ENCODE measurements at places on chromosomes 3 and 15. TPM values are rescaled to one million over a fixed set of nuclear protein-coding genes. Genes with fewer than 3 reads are reported as not detected.

Gene SIDT1
- polyA plus RNA-seq: 1.0 TPM

Gene HEG1
- polyA plus RNA-seq: 40.9 TPM

Gene SENP2
- polyA plus RNA-seq: 11.4 TPM

Gene CTXN2
- polyA plus RNA-seq: not detected

Gene KLHL6
- 3.4 TPM for polyA plus RNA-seq

Gene CLDN16
- 0.16 TPM for polyA plus RNA-seq

Gene PSMD6
- polyA plus RNA-seq: 78.9 TPM

Gene RAD51
- polyA plus RNA-seq: 1.2 TPM

Gene PML
- 44.2 TPM for polyA plus RNA-seq

Gene ACAD11
- 6.3 TPM for polyA plus RNA-seq

Gene ATP11B
- 24.3 TPM for polyA plus RNA-seq

Gene CCR8
- 0.06 TPM for polyA plus RNA-seq

Gene ZNF770
- polyA plus RNA-seq: 8.2 TPM

Gene STAC
- polyA plus RNA-seq: 1.3 TPM

Gene MKRN2OS
- polyA plus RNA-seq: 1.3 TPM

Gene FBXL22
- 0.42 TPM for polyA plus RNA-seq

Gene PRTG
- polyA plus RNA-seq: 2.8 TPM

Gene GAP43
- polyA plus RNA-seq: 0.08 TPM

Gene SPRED1
- polyA plus RNA-seq: 7.9 TPM

Gene IL17RE
- 26.1 TPM for polyA plus RNA-seq

Gene MYEF2
- 13.1 TPM for polyA plus RNA-seq

Gene SUSD5
- 0.30 TPM for polyA plus RNA-seq

Gene PIERCE2
- 2.8 TPM for polyA plus RNA-seq

Gene GOLGA8T
- polyA plus RNA-seq: not detected

Gene MCF2L2
- 0.26 TPM for polyA plus RNA-seq

Gene DYNLT2B
- 14.7 TPM for polyA plus RNA-seq

Gene BOC
- polyA plus RNA-seq: 3.2 TPM

Gene NOX5
- 0.08 TPM for polyA plus RNA-seq

Gene MEX3B
- polyA plus RNA-seq: 1.0 TPM

Gene USP13
- polyA plus RNA-seq: 5.9 TPM

Gene SPTBN5
- 3.5 TPM for polyA plus RNA-seq

Gene SERPINI2
- polyA plus RNA-seq: 0.49 TPM

Gene CD86
- 10.5 TPM for polyA plus RNA-seq

Gene SOX14
- not detected for polyA plus RNA-seq

Gene FANCD2
- polyA plus RNA-seq: 3.0 TPM

Gene HYAL1
- polyA plus RNA-seq: 27.8 TPM

Gene ANKRD28
- 11.1 TPM for polyA plus RNA-seq

Gene ANKDD1A
- polyA plus RNA-seq: 2.3 TPM

Gene WNT5A
- polyA plus RNA-seq: 5.8 TPM

Gene CCNB2
- polyA plus RNA-seq: 1.5 TPM

Gene NR2E3
- polyA plus RNA-seq: 0.33 TPM

Gene TEX55
- not detected for polyA plus RNA-seq

Gene CCDC191
- polyA plus RNA-seq: 2.5 TPM

Gene SCAPER
- polyA plus RNA-seq: 3.9 TPM

Gene TMEM89
- polyA plus RNA-seq: 0.22 TPM

Measured in lung (tissue), 17 donors.